COR-L47 (cell line): ENCODE measurements at places on chromosomes 7 and 10.

GRCh38 chr10:80856186-80856585, 318.5 kb downstream of the SH2D4B start:
- DNase-seq: no peak

DNA sequence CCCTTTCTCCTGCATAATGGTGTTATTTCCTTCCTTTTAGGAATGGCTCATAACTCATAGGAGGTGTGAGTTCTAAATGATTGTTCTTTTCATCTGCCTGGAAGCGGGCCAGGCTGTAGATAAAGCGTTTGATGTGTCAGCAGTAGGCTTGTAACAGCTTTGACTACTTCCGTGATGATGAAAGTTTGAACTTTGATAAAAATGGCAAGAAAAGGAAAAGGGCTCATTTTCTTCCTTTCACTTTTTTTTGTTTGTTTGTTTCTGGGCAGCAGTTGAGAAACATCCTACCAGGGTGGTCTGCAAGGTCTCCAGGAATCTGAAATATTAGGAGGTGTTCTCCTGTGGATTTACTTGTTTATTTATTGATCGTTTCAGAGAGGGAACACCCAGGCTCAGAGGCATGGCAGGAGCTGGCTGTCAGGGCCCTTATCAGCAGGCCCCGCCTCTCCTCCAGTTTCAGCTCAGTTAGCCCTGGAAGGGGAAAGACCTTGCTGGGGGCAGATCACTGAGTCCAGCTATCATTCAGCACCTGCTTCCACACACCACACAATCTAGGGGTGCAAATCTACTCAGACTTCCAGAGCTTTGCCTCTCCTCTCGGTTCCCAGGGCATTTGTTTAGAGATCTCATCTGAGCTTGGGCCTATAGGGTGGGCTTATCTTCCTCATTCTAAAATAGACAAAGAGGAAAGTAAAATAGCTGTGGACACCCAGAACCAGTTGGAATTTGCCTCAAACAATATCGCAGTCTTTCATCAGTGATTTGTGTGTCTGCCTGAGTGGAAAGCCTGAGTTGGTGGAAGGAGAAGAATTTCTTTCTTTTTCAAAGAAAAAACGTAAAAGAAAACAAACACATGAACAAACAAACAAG, 130.9 kb downstream of the BMPER start:
- no peak for DNase-seq

- no peak for DNase-seq
Observed at GRCh38 chr10:79239275-79239779, 107.9 kb upstream of the PPIF start.

DNA sequence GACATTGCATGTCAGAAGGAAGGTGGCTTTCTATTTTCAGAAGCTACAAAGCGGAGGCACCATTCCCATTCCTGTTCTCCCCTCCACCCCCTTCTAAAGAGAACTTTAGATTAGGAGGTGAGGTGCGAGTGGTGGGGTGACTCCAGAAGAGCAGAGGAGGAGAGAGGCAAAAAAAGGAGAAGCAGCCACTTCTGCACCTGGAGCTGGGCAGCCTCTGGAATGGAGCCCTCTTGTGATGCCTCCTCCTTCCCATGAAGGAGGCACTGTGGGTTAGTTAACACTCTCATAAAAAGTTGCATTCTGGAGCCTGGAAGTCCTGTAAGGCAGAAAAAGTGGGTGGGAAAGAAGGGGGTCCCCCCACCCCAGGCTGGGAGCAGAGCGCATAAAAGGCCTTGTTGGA, 4.8 kb downstream of the PTF1A start:
- DNase-seq: no peak

GRCh38 chr10:7111089-7111488, 299.7 kb downstream of the SFMBT2 start:
- DNase-seq: no peak
